LNCaP clone FGC (cell line): ENCODE measurements at places on chromosomes 3 and 15.

DNA sequence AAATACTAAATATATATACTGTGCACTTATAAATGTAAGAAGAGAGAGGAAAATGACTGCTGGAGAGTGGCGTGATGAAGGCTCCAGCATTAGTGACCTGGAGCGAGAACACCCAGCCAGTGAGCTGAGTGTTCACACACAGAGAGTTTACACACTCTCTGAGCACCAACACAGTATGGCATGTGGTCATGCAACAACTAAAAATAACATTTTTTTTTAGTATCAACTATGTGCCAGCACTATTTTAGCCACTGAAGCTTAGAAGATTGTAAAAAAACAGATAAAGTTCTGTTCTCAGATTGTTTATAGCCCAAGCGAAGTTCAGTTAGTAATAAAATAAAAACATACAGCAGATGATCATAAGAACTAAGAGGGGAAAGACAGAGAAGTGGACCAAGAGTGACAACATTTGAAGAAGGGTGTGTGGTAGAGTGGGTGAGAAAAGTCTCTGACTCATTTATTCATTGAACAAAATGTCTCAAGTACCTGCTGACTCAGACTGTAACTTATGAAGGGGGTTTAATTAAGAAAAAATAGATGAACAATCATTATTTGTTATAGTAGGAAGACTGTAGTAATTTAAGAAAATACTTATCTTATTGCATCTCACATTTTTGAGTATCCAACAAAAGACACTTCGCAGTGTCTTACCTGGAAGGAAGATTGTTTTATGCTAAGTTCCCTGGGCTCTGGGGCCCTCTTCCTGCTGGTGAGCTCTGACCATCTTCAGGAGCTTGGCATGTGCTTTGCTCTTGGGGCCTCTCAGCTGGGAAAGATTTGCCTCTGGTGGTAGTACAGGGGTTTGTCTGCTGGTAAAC is 43.8 kb downstream of the GAP43 start:
- DNase-seq = no peak

- no peak for DNase-seq
Observed at GRCh38 chr15:73127302-73127936, 75.2 kb downstream of the NEO1 start.

DNA sequence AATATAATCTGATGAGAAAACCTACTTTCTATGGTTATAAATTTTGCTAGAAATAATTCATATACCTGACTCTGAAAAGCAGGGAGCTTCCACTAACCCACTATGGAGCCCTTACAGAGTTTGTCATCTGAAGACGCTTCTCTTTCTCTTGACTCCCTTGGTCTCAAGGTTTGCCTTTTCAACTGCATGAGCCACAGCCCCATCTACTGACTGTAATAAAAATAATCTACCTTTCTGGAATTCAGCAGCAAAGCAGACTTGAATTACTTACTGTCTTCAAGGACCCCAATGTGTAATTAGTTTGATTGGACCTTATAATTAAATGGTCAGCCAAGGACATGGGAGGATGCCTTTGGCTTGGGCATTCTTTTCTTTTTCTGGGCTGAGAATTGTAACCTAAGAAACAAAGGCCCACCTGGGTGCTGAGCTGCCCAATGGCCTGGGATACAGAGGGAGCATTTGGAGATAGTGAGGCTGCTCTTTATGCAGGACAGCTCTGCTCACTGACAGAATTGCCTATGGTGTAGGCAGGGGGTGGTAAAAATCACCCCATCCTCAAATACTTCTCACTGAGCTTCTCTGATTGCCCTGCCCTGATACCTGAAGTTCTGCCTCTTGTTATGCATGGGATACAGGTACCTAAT is 178.6 kb upstream of the TRIM42 start:
- no peak for DNase-seq

- DNase-seq = no peak
Observed at GRCh38 chr15:41900526-41901380, 6.9 kb upstream of the SPTBN5 start.

GRCh38 chr3:15064299-15064834 is 748 bp downstream of the MRPS25 start:
- DNase-seq = no peak

DNA sequence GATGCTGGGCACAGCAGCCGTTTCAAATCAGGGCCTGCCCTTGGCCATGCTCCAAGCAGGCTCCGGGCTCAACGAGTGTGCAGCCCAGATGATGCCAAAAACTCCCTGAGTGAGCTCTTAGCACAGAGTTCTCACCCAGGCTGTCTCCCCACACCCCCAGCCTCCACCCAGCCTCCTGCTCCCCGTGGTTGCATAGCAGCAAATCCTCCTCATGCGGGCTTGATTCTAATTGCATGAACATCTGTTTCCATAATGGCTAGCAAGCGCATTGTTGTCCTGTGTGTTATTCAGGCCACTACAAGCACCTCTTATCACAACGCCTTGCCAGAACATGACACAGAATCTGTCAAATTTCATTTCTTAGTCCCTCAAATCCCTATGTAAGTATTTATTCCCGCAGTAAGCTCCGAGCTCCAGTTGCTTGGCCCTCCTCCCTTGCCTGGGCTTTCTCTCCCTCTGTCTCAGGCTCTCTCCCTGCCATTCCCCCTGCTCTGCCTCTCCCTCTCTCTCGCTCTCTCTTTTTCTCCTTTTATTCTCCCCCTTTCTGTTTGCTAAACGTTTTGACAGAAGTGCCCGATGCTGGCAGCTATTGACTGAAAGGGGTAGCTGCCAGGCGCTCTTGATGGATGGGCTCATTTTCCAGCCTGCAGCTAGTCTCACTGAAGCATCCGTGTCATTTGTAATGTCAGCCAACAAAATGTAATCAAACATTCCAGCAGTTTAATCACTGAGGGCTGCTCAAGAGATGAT is 306.5 kb downstream of the IL20RB start:
- no peak for DNase-seq
